ENCODE measurements at places on chromosomes 13 and 19.

GRCh38 chr19:5627395-5627904 lies 4.6 kb downstream of the SAFB start:
- no peak for DNase-seq

- peak; percentile 47 for DNase-seq
These were observed 1.3 kb downstream of the ZNF616 start for GRCh38 chr19:52138278-52138982.

DNA sequence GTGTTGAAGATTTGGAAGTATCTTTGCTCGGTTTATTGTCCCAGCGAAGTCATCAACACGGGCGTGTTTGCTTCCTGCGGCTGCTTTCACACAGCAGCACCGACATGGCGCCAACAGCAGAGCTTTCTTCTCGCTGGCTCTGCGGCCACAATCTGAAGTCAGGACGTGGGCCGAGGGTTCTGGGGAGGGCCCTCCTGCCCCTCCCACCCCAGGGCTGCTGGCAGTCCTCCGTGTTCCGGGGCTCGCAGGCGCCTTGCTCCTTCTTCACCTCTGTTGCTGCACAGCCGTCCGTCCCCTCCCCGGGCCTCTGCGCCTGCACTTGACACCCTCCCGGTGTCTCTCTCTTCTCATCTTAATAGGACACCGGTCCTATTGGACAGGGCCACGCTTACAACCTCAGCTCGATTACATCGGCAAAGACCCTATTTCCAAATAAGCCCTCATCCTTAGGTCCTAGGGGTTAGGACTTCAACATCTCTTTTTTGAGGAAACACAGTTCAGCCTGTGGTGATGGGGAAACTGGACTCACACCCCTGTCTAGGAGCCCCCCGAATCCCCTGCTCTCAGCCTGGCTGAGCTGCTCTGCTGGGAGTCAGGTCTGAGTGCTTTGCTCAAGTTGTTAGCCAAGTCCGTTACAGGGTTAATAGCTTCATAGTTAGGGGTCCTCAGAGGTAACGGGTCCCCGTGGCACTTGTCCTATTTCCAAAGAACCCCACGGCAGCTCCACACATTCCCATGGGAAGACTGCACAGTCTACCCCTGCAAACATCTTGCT lies 2.7 kb upstream of the TEX29 start:
- no peak for DNase-seq

DNA sequence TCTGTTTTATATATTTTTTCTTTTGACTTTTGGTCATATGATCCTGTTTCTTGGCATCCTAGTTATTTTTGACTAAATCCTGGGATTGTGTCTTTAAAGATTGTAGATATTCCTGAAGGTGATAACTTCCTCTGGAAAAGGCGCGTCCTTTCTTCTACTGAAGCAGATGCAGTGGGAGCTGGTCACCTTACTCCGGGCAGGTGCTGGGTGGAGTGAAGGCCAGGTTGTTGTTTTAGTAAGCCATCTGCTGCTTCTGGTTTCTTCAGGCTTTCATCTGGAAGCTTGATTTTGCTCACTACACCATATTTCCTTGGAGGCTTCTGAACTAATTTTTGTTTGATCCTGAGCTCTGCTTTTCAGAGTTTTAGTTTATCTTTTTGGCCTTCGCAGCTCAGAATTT lies 21.5 kb downstream of the URI1 start:
- DNase-seq: no peak

DNA sequence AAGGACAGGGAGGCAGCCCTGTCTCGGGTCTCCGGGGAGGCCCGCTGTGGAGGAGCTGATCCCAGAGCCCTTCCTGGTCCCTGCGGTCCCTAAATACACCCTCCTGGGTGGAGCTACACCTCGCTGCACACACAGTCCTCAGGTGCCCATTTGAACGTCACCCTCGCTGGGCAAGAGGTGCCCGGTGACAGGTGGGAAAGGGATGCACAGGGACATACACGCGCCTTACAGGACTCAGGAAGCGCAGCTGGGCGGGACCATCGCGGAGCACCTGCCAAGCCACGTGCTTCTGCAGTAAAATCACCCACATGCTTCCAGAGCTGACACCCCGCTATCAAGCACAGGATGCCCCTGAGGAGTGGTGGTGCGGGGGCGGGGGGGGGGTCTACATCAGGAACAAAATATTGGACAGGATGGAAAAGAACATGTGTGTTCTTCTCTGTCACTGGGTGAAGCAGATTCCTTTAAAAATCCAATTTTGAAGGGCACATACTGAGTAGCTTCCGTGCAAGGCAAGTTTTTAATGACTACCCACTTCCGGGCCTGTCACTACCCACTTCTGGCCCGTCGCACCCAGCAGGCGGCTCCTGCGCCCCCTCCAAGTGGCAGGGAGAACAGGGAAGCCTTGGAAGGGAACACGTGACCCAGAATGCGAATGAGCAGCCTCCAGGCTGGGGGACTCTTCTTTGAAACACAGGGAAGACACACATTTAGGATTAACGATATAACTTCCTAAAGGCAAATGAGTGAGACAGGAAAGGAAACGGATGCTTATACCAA lies 78.9 kb downstream of the COL4A1 start:
- DNase-seq: no peak

DNA sequence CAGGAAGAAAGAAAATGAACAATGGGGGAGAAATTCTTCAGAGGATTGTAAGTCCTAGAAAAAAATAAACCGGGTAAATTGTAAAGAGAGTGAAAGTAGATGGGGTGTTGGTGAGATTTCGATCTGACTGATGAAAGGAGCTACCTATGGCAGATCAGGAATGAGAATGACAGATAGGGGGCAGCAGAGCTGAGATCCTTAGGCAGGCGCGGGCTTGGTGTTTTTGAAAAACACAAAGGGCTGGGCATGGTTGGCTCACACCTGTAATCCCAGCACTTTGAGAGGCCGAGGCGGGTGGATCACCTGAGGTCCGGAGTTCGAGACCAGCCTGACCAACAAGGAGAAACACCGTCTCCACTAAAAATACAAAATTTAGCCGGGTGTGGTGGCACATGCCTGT lies 1468.6 kb upstream of the SLC10A2 start:
- DNase-seq: no peak

GRCh38 chr19:3210347-3211017 lies 14.0 kb upstream of the CELF5 start:
- DNase-seq: no peak

DNA sequence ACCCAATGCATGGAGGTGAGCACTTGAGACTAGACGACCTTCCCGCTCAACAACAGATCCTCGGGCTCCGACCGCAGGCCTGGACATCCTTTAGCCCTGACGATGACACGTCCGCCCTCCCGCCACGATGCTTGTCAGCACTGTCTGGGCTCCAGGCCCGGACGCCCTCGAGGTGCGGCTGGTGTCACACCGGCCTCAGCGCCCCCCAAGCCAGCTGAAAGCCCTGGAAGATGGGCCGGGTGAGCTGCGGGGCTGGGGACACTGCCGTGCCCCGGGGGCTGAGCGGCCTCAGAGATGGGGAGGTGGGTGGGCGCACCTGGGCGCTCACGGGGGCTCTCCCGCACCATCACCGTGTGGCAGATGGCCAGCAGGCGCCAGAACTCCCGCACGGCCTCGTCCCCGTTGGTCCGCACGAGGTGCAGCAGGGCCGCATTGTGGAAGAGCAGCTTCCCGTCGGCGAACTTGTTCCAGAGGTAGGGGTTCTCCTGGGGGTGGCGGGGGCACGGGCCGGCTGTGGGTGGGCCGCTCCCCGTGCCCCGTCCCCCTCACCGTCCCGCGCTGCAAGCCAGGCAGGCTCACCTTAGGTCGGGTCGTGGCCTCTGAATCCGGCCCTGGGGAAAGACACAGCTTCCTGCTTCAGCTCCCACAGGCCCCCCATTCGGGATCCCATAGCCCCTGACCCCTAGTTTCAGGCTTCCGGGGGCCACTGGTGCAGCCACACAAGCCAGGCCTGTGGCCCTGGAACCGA lies 15.5 kb downstream of the ATP8B3 start:
- DNase-seq: no peak
